CD4-positive, alpha-beta T cell treated with Interleukin-4 for 1 hour (primary cell): ENCODE measurements at places on chromosomes 12 and 14.
A peak's percentile ranks its signal among the peaks of the same experiment; 100 is the strongest.

DNA sequence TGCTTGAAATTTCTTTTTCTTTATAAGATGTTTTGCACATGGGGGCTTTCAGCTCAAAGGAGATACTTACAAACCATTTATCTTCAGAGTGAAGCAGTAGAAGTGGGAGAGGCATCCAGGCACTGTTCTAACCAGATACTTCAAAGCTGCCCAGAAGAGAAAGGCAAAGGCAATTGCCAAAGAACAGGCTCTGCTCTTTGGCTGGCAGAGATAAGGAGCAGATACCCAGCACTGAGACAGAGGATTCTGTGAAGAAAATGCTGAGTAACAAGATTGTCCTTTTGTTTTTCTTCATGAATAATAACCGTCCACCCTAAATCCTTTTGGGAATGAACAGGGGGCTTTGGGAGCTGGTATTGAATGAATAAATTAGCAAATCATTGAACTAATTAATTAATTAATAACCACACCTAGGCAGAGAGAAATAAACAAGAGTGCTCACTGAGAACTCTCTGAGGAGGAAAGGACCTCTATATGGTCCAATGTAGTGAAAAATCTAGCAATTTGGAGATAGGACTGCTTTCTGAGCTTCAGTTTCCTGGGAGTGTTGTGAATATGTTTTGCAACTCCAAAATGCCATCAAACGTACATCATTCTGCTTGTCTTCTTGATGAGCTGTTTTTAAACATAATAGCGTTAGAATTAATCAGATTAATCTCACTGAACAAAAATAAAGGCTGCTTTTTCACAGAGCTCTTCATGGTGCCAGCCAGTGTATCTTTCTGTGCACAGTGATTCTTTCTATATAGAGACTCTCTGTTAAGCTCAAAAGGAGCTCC, 192.8 kb upstream of the AMIGO2 start:
- DNase-seq, result no peak

GRCh38 chr14:71371711-71372396, 464.6 kb downstream of the PCNX1 start:
- DNase-seq, result no peak

DNA sequence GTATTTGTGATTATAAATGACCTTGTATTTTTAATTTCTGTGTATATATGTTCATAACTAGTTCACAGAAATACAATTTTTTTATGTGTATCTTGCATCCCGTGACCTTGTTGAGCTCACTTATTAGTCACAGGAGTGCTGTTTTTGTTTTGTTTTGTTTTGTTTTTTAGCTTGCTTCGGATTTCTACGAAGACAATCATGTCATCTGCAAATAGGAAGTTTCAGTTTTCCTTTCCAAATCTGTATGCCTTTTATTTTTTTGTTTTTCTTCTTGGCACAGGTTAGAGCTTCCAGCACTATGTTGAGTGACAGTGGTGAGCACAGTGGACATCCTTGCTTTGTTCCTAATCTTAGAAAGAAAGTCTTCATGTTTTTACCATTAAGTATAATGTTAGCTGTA, 229.2 kb upstream of the GARIN6 start:
- DNase-seq, result no peak

DNA sequence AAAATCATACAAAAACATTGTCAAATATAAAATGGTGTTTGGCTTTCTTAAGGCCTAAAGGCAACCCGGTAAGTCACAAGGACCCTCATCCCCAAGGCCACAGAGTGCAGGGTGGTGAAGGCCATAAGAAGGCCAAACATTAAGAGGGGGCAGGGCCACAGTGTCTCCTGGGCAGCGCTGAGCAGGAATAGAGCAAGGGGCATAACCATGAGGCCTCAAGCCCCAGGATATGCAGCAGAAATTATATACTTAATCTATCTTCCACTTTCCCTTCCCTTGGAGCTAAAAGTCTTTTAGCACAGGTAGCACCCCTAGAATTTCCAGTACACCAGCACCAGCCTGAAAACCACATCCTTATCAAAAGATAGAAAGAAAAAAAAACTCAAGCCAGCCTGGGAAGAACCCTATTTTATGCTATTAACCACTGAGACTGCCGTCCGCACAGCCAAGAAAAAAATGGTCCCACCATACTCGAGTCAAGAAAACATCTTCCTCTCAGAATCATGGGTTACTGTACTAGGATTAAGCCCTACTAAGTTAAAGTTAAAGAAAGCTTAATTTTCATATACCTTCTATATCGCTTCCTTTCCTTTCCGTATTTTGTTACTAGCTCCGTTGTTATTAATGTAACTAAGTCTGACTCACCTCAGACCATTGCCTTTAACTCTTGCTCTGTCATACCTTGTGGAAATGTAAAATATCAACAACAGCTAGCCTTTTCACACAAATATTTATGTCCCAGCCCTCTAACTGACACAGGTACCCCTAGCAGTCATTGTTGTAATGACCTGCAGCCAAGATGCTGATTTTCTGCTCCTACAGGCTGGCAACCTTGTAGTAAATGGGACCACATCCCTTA, 20.1 kb downstream of the KLRK1 start:
- no peak for DNase-seq

GRCh38 chr12:27333403-27334009, 870 bp downstream of the BMAL2 start:
- peak; percentile 27 for DNase-seq

GRCh38 chr12:125076103-125076502, 10.9 kb downstream of the AACS start:
- no peak for DNase-seq

GRCh38 chr12:43147878-43148277, 404.1 kb downstream of the ADAMTS20 start:
- DNase-seq, result no peak

- DNase-seq, result no peak
Observed at GRCh38 chr12:66132408-66132807, 1.9 kb upstream of the LLPH start.

DNA sequence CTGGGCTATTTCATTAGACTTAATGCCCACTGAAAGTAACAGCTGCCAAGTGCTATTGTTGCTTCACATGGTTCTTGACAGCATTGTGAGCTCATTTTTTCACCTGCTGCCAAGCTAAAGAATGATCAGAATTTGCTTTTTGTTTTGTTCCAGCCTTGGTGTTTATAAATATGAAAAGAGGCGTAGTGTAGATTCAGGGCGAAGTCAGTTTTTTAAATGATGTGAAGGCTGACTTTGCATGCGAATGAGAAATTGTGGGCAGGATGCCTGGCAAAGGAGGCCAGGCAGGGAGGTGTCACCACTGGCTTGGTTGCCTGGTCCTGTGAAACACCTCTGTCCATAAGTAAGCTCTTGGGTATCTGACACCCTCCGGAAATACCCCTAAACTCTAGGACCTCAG, 93.3 kb upstream of the NAP1L1 start:
- DNase-seq, result no peak

DNA sequence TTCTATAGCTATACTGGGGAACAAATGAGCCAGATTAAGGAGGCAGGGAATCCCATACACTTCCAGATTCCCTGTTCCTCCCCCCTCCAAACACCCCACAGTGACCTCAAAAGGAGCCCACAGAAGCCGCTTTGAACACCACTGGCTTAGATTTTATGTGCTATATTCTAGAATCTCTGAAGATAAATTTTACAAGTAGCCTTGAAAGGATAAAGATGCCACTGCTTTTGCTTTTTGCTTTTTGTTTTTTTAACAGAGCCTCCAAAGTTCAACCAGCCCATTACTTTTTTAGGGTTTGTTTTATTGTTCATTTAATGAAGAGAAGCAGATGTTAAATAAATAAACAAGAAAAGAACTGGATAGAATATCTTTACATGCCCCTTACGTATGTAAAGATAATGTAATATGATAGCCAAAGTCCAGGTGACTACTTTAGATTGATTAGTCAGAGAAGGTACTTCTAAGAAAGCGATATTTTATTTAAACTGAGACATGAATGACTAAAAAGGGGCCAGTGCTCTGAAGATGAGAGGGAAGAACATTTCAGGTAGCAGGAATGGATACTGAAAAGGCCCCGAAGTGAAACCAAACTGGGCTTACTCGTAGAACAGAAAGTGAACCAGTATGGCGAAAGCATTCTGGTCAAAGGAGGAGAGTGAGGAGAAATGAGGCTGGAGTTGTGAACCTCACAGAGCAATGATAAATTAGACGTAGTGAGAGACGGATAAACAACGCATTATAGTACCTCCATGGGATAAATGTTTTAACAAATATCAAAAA, 44.6 kb downstream of the DUSP6 start:
- no peak for DNase-seq

GRCh38 chr14:90273532-90273931, 17.2 kb downstream of the PSMC1 start:
- DNase-seq, result no peak

DNA sequence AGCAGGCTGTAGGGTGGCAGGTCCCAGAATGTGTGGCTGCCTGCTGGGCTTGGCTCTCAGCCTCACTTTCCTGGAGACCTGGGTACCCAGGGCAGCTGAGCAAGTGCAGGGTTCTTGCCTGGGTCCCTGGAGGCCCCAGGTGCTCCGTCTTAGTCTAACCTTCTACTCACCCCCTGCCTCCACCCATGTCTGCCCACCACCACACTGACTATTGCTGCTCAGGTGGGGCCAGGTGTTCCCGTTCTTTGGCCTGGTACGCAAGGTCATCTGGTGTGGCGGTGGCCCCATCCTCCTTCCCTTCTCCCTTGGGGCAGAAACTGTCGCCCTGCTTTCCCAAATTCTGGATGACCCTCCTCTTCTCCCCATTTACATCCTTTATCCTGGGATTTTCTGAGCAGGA, 319.9 kb downstream of the TMEM121 start:
- no peak for DNase-seq

- DNase-seq, result peak; percentile 39
Observed at GRCh38 chr14:72810201-72810600, 83.7 kb downstream of the DPF3 start.

DNA sequence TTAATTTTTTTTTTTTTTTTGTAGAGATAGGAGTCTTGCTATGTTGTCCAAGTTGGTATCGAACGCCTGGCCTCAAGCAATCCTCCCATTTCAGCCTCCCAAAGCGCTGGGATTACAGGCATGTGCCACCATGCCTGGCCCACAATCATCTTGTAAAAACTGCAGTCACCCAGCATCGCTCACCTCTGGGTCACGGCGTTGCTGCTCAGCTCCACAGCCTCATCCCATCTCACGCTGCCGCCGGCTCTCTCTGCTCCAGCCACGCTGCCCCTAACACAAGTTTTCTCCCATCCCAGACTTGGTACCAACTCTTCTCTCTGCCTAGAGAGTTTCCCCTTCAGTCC, 69.2 kb downstream of the MAP1LC3B2 start:
- DNase-seq, result no peak

DNA sequence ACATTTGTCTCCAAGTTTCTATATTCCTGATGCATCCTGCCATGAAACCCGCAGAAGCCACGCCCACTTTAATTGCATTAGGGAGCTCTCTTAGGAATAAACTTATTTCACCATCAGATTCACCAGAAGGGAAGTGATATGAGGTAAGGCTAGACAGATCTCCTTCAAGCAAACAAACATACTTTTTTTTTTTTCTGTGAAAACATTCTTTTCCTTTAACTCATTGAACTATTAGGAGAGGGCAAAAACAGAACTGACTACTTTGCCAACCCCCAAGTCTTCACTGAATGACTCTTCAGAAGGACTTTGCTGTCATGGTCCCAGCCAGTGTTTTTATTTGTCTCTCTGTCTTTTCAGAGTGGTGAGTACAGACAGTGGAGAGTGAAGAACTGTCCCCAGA, 48.4 kb downstream of the GTF2A1 start:
- DNase-seq, result no peak

GRCh38 chr14:104386151-104386841, 193.3 kb upstream of the C14orf180 start:
- no peak for DNase-seq

GRCh38 chr14:34110531-34110930, 159.7 kb upstream of the EGLN3 start:
- DNase-seq, result no peak

DNA sequence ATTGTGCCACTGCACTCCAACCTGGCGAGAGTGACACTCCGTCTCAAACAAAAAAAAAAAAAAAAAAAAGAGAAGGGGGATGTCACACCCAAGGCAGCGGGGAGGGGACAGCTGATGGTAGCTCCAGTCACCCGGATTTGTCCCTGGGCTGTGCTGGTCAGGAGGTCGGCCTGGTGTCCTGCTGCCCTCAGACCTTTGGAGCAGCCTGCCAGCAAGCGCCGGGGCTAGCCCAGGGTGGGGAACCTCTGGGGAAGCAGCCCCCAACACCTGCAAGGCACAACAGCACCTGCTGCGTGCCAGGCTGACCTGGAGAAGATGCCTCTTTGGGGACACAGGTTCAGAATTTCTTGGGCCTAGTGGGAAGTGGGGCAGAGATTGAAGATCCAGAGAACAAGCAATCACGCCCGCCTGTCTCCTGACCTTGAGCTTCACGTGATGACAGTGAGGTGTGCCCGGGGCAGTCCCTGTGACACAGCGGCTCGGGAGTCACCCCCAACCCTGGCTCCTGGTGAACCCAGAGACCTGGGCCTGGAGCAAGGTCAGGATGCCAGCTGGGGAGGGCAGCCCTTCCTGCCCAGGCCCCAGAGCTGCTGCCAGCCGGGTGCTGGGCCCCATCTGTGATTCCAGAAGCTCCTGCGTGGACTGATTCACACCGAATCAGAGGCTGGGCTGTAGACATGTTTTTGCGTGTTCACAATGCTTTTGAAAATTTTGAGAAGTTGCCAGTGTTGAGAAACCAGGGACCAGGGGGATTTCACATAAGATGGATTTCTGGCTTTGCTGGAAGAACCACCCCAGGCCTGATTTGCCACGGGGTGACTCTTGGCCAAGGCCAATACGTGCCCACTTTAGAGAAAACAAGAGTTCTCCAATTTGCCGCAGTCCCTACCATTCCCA, 66.4 kb downstream of the RFLNA start:
- DNase-seq, result no peak

GRCh38 chr14:101561145-101561896, at the start of gene DIO3:
Gene DIO3 (plus strand): TSS chr14:101561495.
- DNase-seq, result no peak

- no peak for DNase-seq
Observed at GRCh38 chr14:51743588-51744000, 91.9 kb downstream of the FRMD6 start.

- no peak for DNase-seq
Observed at GRCh38 chr12:115584156-115584555, 693.3 kb downstream of the MED13L start.

- no peak for DNase-seq
Observed at GRCh38 chr12:93846936-93847516, 169.9 kb downstream of the CRADD start.

GRCh38 chr12:18676996-18677588, 60.7 kb downstream of the PLCZ1 start:
- no peak for DNase-seq

GRCh38 chr12:94186278-94187241, 38.2 kb downstream of the PLXNC1 start:
- DNase-seq, result no peak

DNA sequence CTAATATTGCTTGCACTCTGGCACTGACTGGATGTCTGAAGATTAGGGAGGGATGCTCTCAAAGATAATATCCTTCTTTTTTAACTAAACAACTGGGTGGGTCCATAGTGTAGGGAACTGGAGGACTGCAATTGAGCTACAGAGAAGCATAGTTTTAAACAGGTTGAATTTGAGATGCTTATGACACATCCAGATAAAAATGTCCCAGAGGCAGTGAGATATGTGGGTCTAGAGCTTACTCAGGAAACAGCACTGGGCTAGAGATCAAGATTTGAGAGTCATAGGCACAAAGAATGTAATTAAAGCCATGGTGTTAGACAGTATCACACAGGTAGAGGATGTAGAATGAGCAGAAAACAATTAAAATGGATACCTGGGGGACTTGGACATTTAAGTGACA, 198.4 kb downstream of the NELL2 start:
- DNase-seq, result no peak

GRCh38 chr12:51307655-51308593, 16.1 kb downstream of the BIN2 start:
- no peak for DNase-seq

GRCh38 chr14:22811722-22812121, 3.5 kb downstream of the SLC7A7 start:
- DNase-seq, result no peak
